ENCODE measurements at places on chromosomes 12 and 14.

DNA sequence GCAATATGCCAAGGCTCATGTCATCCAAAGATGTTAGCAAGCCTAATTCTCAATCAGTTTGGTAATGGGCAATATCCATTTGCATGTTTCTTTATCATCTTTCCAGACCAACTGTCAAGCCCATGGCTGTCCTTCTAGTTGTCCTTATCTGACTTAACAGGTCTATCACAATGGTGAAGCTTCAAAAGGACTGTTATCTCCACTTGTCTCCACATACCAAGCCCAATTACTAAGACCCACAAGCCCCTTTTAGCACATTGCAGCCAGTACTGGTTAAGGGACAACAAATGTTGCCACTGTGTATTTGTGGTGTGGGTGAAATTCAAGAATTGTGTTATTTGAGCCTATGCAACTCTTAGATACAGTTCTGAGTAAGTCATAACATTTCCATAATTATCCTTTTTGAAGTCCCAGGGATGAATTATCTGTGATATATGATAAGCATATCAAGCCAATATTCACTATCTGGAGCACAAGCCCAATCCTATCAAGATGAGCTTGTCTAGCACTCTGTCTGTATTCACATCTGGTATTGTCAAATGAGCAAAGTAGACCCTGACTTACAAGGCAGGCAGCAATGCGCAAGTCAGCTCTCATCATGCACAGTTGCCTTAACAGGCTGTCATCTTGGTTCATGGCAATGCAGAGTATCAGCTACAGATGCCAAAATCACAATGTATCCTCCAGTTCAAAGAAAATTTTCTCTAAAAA, 19.3 kb upstream of the ST8SIA1 start:
- no peak for DNase-seq

DNA sequence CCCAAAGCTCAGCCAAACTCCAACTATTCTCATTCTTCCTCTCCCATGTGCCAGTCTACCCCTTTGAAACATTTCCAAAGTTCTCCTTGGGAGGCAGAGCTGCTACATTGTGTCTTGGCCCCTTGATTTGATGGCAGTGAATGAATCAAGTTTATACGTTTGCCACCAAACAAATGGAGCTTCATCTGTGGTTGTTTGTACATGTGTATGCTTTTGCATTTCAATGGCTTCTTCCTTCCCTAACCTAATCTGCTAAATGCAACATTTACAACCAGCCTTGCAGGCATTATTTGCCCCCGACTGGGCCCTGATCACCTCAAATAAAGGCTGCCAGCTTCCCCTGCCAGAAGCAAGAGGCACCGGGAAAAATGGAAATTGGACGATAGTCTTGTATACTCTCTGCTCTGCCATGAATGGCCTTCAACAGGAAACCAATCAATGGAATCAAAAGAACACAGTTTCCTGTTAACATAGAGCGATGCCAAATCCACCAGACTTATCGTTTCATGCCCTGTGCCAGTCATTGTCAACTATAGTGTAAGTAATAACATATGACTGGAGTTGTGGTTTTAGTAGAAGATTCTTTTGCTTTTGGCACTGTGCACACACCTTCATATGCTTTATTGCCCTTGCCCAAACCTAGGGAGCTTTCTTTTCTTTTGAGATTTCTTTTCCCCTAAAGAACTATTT, 97.8 kb downstream of the TMEM30B start:
- DNase-seq, result no peak

DNA sequence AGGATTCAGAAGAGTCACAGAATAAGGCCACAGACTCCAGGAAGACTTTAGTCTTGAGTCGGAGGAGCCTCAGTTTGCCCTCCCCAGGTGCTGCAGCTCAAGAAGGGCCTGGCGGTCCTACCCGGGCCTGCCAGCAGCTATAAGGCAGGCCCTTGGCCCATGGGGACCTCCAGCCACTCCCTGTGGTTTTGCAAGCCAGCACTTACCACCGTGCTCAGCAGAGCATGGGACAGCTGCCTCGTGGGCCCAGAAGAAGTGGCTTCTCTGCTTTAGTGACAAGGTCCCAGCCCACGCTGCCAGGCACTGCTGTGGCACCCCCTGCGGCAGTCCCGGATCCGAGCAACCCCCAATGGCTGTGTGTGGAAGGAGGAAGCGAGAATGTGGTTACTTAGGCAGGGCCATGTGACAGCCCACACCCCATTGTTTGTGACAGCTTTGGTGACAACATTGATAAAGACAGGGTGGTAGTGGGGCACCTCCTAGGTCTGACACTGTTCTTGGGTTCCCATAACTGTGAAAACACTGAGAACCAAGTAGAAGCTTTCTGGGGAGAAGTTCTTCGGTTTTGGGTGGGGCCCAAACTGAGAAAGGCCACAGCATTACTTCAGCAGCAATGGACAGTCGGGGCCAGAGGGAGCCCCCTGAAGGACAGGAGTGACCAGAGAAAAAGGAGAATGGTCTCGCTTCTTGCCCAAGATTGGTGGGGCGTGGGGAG, at the start of gene SELPLG:
Gene SELPLG, minus strand, starts transcription at position 361 of the 715 bp plus-strand sequence. CDS start 9,587 bp downstream, outside the sequence.
- DNase-seq, result no peak

DNA sequence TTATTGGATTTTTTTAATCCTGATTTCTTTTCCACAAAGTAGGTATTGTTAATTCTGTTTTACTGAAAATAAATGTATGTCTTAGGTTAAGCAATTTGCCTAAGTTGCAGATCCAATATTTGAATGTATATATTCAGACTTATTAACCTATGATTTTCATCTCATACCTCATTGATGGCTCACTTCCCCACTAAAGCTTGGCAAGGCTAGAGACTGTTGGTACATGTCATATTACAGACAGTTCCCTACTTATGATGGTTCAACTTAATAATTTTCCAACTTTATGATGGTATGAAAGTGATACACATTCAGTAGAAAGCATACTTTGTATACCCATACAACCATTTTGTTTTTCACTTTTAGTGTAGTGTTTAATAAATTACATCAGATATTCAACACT, 33.2 kb upstream of the KCNH3 start:
- DNase-seq, result peak; percentile 67

GRCh38 chr14:53872681-53873089, 83.9 kb downstream of the BMP4 start:
- peak; percentile 23 for DNase-seq

DNA sequence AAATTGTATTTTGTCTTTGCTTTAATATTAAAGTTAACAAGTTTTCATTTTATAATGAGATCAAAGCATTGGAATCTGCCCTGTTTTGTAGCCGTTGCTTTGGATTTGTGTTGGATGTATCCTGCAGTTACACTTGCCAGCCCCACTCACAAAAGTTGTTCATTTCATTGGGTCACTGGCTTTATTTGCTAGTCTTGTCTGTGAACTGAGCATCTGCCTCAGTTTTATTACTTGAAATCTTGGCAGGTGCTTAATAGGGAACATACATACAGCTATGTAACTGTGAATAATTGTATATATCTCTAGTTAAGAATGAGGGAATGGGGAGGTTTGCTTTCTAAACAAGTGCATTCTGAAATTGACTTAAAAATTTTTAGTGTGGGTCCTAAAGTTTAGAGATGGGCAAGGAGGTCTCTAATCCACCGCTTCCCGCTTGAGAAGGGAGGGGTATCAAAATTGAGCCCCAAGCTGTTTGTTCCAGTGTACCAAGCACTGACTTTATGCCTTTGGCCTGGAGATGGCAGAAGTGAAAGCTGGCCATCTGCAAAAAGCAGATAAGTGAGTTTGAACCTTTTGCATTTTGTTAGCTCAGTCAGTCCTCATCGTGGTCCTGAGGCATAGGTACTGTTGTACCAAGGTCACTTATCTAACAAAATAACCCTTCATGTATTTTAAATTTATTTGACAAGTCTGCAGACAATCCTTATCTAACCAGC, 9.3 kb downstream of the EIF5 start:
- no peak for DNase-seq

DNA sequence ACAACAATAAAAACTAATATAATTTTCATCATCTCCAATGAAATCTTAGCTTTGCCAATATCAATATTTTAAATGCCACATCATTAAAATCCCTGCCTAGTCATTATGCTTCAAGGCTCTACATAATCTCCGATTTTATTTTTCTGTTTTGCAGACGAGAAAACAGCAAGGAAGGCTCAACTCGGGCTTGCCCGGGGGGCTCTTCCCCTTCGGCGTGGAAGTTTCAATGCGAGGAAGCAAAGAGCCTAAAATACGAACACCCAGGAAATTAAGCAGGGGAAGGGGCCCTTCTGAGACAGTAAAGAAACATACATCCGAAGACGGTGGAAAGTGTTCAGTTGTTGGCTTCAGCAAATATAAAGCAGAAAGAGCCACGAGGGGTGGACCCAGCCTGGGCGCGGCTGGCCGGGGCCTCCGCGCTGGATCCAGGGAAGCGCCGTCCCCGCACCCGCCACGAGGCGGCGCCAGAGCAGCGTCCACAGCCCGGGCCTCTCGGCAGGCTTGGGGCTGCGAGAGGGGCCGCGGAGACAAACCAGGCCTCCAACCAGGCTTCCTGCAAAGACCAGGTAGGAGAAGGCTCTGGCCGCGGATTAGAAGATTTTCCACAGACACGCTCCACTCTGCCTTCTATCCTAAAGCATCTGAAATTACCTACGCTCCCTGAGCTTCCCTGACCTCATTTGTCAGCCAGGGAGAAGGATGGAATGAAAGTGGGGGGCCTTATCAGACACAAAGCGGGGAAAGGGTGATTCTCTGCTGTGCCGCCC, 77.2 kb downstream of the SERPINA3 start:
- peak; percentile 48 for DNase-seq

DNA sequence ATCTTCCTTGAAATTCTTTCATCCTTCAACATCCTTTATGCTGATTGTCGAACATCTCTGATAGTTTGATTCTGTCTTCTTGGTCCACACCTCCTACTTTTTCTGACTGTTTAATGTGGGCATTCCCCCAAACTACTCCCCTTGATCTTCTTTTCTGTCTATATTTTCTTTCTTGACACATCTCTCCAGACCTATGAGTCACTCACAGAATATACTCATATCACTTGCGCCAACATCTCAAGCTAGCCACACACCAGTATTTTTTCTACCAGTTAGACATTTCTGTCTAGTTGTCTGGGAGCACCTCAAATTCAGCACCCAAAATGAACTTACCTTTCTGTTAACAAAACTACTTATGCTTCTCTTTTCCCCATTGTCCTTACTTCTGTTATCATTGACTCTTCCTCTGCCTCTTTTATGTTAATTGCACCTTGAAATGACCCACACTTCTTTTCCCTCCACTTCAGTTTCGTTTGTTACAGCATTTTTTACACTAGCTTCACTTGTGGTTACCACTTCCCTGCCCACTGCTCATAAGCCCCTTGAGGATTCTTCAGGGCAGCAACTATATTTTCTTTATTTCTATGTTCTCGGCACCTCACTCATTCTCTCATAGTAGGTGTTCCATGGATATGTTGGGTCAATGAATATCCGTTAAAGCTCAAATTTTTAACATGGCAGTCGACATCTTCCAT, 33.5 kb downstream of the TSHR start:
- peak; percentile 24 for DNase-seq

DNA sequence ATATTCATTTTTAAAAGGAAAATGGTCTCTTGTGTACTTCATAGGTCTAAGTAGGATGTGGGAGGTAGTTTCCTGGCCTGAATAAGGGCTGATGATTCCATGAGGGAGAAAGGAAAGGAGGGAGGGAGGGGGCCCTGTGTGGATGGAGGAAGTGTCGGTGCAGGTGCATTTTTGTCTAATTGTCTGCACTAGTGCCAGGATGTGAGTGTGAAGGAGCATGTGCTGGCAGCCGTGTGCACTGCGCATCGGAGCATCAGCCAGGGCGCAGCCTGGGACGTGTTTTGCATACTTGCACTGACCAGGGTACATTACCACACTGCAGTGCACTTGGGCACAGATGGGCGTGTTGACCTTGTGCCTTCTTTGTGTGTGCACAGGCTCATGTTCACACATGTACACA, 29.2 kb downstream of the SMUG1 start:
- no peak for DNase-seq

- no peak for DNase-seq
Observed at GRCh38 chr14:51028361-51028760, 66.5 kb downstream of the TRIM9 start.

- DNase-seq, result no peak
Observed at GRCh38 chr14:55508676-55509075, 68.3 kb upstream of the TBPL2 start.

Data from fibroblast of skin of right biceps (primary cell).